Activated B cell treated with CpG ODN at 0.5 μM for 24 hours (primary cell): ENCODE measurements at places on chromosomes 1 and 21. TPM values are rescaled to one million over a fixed set of nuclear protein-coding genes. Genes with fewer than 3 reads are reported as not detected.

ETV3L gene
- 0.29 TPM in 1 of 2 replicates, not detected in the other for total RNA-seq

CFAP74 gene
- not detected in 2 replicates for total RNA-seq

INTS3 gene
- total RNA-seq: 81.1 and 88.6 TPM in 2 replicates

LINGO4 gene
- not detected in 2 replicates for total RNA-seq

HES2 gene
- total RNA-seq: not detected in 2 replicates

ARHGEF16 gene
- not detected in 2 replicates for total RNA-seq

IGSF9 gene
- not detected in 2 replicates for total RNA-seq

C8A gene
- not detected in 2 replicates for total RNA-seq

HES3 gene
- not detected in 2 replicates for total RNA-seq

PCSK9 gene
- total RNA-seq: not detected in 2 replicates

DDX20 gene
- 21.5 and 22.4 TPM in 2 replicates for total RNA-seq

CRYAA gene
- total RNA-seq: not detected in 2 replicates

IVL gene
- not detected in 2 replicates for total RNA-seq

CFHR5 gene
- total RNA-seq: not detected in 2 replicates

SLC45A1 gene
- 0.33 and 0.34 TPM in 2 replicates for total RNA-seq

MIER1 gene
- total RNA-seq: 39.1 and 39.2 TPM in 2 replicates

CFAP45 gene
- 1.2 and 1.8 TPM in 2 replicates for total RNA-seq

GNAT2 gene
- total RNA-seq: 0.71 TPM in 1 of 2 replicates, not detected in the other

RHCE gene
- not detected in 2 replicates for total RNA-seq

FYB2 gene
- not detected in 2 replicates for total RNA-seq

SPRR1A gene
- total RNA-seq: not detected in 2 replicates

LAPTM5 gene
- 726 and 766 TPM in 2 replicates for total RNA-seq

LEMD1 gene
- total RNA-seq: not detected in 2 replicates

AADACL3 gene
- total RNA-seq: not detected in 2 replicates

PSEN2 gene
- total RNA-seq: 13.4 and 14.3 TPM in 2 replicates

BNIPL gene
- total RNA-seq: 1.00 and 1.2 TPM in 2 replicates

NOS1AP gene
- total RNA-seq: not detected in 2 replicates

SLC35F3 gene
- not detected in 2 replicates for total RNA-seq

KRTAP19-3 gene
- not detected in 2 replicates for total RNA-seq

GBP4 gene
- total RNA-seq: 19.2 and 19.5 TPM in 2 replicates

INKA2 gene
- total RNA-seq: 1.3 and 2.1 TPM in 2 replicates

CFHR1 gene
- not detected in 2 replicates for total RNA-seq

TIE1 gene
- not detected in 2 replicates for total RNA-seq

TFF3 gene
- total RNA-seq: not detected in 2 replicates
